ENCODE measurements at places on chromosomes 11 and 22.
A peak's percentile ranks its signal among the peaks of the same experiment; 100 is the strongest.

GRCh38 chr11:44680982-44681597 is 45.7 kb upstream of the TSPAN18 start:
- no peak for DNase-seq

- DNase-seq, result no peak
These were observed 1418.2 kb downstream of the TBC1D22A start for GRCh38 chr22:48180631-48181030.

- no peak for DNase-seq
These were observed 16.3 kb downstream of the IFT27 start for GRCh38 chr22:36759481-36760159.

- no peak for DNase-seq
These were observed 1.3 kb upstream of the PARVG start for GRCh38 chr22:44179196-44179988.

GRCh38 chr11:128737704-128738103 is 43.8 kb downstream of the FLI1 start:
- no peak for DNase-seq

- DNase-seq, result no peak
These were observed 8.0 kb downstream of the CSTPP1 start for GRCh38 chr11:46944356-46945075.

GRCh38 chr11:119315131-119316015 is 1.6 kb downstream of the MCAM start:
- DNase-seq, result no peak

- no peak for DNase-seq
These were observed 61.5 kb upstream of the SLC25A18 start for GRCh38 chr22:17501679-17502285.

DNA sequence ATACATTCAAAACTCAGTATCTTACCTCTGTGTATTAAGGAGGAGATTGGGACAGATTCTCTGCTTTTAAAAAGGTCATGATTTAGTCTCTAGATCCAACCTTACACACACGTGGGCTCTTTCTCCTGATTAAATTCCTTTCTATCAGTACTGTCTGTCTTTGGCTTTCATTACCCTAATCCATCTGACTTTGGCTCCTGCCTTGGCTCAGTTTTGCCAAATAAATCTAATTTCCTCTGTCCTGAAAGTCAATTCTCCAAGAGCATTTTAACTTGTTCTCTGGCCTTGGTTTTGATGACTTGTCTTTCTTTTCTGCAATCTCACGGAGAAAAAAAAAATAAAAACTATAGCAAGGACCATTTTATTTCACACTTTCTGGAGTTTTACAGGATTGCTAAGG is 176.6 kb upstream of the PDGFD start:
- DNase-seq, result no peak

DNA sequence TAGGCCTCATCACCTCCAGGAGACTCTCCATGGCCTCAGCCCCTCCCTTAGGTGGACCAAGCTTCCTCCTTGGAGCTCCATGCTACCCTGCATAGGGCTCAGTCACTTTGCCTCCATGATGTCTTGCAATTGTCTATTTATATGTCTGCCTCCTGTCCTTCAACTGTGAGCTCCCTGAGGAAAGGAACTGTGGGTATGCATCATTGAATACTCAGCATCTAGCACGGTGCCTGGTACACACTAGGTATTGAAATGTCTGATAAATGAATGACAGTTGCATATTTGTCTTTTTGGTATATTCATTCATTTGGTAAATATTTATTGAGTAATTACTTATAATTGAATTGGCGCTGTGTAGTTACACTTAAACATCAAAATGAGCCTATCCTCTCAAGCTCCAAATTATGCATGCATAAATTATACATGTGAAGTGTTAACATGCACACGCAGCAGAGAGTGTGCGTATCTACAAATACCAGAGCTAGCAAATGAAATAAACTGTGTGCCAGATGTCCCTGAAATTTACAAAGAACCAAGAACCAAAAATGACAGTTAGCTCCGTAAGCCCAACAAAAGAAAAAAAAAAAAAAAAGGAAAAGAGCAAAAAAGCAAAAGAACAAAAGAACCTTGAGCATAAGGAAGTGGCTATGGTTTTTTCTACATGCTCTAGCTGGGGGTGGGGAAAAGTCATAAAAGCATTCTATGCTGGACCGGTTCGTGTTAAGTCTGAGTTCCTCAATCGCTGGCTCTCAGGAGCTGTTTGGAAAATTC is 25.2 kb downstream of the GRAP2 start:
- DNase-seq, result no peak

DNA sequence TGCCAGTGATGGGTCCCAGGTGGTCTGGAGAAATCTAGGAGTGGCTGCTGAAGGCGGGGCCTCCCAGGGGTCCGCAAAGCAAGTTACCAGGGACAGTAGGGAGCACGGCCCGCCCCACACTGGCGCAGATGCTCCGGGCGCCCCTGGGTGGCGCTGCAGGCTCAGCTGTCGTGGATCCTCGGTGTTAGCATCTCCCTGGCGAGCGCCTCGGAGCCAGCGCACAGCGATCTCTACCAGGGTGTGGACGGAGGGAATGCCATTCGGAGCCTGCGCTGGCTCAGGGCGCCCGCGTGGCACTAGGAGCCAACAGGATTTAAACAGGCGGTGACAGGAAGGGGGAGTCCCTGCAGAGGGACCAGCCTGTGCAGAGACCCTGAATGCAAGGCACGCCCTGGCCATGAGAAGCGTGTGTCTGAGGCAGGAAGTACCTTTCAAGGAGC is 20.2 kb downstream of the FADS3 start:
- DNase-seq, result peak; percentile 75

DNA sequence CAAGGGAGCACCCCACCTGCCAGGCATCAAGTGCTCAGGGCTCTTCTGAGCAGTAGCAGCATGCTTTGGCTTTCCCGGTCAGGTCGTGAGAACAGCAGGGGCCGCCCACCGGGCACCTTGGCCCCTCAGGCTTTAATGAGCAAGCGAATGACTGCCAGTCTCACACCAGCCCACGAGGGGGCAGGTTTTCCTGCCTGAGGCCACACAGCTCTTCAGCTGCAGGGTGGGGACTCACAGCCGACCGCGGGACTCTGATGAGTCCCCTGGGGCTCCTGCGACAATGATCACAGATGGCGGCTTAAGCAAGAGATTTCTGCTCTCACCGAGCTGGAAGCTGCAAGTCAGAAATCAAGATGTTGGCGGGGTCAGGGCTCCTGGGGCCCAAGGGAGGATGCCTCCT is 14.3 kb upstream of the FGF19 start:
- no peak for DNase-seq

- DNase-seq, result no peak
These were observed 42.7 kb downstream of the PPP6R3 start for GRCh38 chr11:68503251-68503687.

- no peak for DNase-seq
These were observed 96.9 kb upstream of the LARGE1 start for GRCh38 chr22:34017205-34017604.

DNA sequence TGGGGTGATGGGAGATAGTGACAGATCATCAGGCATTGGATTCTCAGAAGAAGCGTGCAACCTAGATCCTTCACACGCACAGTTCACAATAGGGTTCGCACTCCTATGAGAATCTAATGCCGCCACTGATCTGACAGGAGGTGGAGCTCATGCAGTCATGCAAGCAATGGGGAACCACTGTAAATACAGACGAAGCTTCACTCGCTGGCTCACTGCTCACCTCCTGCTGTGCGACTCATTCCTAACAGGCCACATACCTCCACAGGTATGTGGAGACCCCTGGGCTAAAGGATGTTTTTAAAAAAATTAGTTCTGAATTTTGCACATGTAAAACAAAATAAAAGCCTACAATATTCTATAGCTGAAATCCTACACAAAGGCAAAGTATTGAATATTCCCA is 20.5 kb upstream of the TEAD1 start:
- no peak for DNase-seq

GRCh38 chr11:109957000-109957399 is 136.2 kb upstream of the ZC3H12C start:
- no peak for DNase-seq

DNA sequence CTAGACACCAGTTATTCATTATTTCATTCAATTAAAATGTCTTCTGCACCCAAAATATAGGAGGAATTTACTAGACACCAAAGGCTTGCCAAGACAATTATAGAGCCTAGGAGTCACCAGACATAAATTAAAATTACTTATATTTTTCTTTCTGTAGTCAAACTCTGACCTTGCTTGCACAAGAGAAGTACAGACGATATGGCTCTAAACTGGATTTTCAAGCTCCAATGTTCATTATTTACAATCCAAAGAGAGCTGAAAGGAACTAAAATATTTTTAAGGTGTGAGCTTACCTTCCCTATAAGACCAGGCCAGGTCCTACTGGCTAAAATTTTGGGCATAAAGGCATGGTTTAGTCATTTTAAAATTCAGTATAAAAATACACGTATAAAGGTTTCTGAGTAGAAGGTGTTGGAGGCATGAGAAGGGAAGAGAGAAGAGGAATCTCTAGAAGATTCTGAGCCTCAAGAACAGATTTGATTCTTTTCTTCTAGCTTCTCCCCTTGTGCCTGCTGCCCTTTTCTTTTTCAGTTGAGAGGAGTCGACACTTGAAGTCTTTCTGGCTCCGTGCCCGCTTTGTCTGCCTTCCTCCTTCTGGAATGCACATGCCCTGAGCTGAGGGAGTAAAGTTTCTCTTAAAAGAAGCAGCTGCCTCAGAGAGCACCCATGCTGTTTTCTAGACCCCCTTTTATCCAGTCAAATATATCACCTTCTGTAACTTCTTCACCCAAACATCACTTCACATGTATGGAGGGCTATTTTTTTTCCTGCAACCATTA is 13.5 kb downstream of the C11orf97 start:
- peak; percentile 53 for DNase-seq

GRCh38 chr11:128919216-128919615 is 23.5 kb downstream of the TP53AIP1 start:
- DNase-seq, result no peak

DNA sequence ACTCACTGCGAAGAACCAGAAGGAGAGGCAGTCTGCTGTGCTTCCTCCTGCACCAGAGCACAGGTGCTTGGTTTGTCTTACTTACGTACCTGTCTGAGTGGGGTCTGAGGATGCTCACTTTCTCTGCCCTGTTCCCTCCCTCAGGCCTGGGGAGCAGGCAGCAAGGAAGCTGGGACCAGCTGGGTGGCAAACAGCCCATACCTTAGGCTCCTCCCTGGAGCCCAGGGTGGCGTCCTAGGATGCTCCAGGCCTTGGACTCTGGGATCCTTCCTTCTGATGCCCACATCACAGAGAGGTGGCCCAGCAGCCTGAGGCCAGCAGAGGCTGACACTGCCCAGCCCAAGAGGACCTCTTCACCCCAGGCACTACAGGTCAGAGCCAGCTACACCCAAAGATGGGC is 593.2 kb downstream of the BRD1 start:
- DNase-seq, result no peak

All from tibial nerve (tissue), 4 donors.